A549 treated with DMSO at 1 μM for 4 hours (cell line): ENCODE measurements at places on chromosomes 6 and 20. TPM values are rescaled to one million over a fixed set of nuclear protein-coding genes. Genes with fewer than 3 reads are reported as not detected.

The FAM8A1 gene
- total RNA-seq: 3.8 to 5.6 TPM (median 5.2 TPM) in 5 replicates

The PRND gene
- total RNA-seq: not detected in 5 replicates

The LTB gene
- total RNA-seq: 0.29 to 0.50 TPM (median 0.49 TPM) in 5 replicates

The SOX4 gene
- 12.3 to 21.7 TPM (median 16.2 TPM) in 5 replicates for total RNA-seq

The HLA-DOA gene
- total RNA-seq: not detected in 5 replicates

The PTK7 gene
- 4.3 to 5.8 TPM (median 4.9 TPM) in 5 replicates for total RNA-seq
